ENCODE measurements at places on chromosomes 1 and 21.

- DNase-seq, result no peak
Measured at GRCh38 chr1:99681583-99681982, 35.7 kb downstream of the PALMD start.

DNA sequence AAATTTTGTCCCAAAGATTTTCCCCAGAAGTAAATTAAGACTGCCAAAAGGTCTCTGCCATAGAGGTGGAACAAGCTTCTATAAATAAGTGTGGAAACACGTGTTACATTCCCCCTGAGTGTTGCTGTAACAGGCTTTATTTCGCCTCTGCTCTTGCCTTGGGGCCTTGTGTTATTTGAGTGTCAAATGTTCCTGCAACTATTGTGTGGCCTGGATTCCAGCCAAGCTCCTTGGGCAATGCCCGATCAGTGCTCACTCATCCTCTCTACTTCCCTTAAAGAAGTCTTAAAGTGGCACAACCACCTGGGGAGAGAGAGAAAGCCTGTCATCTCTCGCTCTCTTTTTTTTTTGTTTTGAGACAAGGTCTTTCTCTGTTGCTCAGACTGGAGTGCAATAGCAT lies 156.7 kb downstream of the NR5A2 start:
- DNase-seq, result peak; percentile 71

- no peak for DNase-seq
Measured at GRCh38 chr1:17280894-17281293, 27.1 kb upstream of the PADI4 start.

DNA sequence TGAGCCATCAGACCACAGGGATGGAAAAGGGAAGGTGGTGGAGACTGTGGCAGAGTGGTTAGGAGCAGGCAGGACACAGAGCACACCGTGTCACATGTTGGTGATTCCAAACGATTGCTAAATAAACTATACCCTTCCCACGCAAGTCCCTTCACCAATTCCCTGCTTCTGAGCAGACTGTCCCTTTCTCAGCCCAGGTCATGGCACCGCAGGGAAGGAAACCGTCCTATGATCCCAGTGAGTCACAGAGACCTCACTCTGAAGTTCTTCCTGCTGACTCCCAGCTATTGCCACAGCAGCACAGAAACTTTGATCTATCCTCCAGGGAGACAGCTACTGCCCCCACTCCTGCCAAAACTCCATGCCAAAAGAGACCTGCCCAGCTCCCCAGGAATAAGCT lies 19.2 kb downstream of the RIMS3 start:
- no peak for DNase-seq

- DNase-seq, result no peak
Measured at GRCh38 chr1:99429754-99430153, 165.5 kb downstream of the PLPPR4 start.

Data from sciatic nerve (tissue), 2 donors.